ENCODE measurements at places on chromosomes 13 and 19. TPM values are rescaled to one million over a fixed set of nuclear protein-coding genes. Genes with fewer than 3 reads are reported as not detected.

Gene ZNF296
- total RNA-seq = 3.0 TPM

- no peaks in the 10 kb centered on the region for H3K36me3 ChIP-seq
- no peak for DNase-seq
- H3K27me3 ChIP-seq = no peaks in the 10 kb centered on the region
- no peak overlapping the region for H3K4me3 ChIP-seq
- peaks cover 4% of the 10 kb centered on the region for H3K4me1 ChIP-seq
- H3K27ac ChIP-seq = no peak overlapping the region
Observed at GRCh38 chr13:39494006-39494405, 109.0 kb downstream of the LHFPL6 start.

DNA sequence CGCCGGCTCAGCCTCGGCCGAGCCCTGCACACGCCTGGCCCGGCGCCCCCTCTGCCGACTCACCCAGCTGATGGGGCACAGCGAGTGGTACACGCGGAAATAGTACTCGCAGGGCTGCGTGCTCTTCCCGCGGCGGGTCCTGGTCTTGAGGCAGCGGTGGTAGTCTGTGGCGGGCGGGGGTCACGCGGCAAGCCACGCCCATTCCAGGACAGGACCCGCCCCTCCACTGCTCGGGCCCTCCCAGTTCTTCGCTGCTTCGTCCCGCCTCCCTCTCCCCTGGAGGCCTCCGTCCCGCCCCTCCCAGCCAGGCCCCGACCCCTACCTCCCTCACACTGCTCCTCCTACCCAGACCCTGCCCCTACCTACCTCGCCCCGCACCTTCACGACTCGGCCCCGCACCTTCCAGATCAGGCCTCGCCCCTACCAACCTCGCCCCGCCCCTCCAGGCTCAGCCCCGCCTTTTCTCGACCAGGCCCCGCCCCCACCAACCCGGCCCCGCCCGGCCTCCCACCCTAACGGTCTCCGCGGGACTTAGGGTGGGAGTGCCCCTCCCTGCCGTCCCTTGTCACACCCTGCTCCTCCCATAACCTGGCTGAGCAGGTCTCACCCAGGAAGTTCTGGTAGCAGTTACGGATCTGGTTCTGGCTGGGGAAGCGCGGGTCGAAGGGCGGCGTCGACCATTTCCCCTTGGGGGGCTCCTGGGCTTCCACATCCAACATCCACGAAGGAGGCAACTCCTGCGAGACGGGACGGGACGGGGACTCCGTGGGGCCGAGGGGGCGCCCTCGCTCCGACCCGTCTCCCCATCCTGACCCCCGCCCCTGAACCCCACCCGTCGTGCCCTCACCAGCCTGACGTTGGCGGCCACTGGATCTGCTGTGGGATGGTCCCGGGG is 469 bp downstream of the COX6B2 start:
- peaks cover 17% of the 10 kb centered on the region for H3K27me3 ChIP-seq
- DNase-seq = no peak
- H3K27ac ChIP-seq = no peak overlapping the region
- H3K36me3 ChIP-seq = no peaks in the 10 kb centered on the region

- H3K4me1 ChIP-seq = peaks cover 21% of the 10 kb centered on the region
- H3K4me3 ChIP-seq = no peak overlapping the region
- peak overlapping the region; percentile 19 for H3K27ac ChIP-seq
- no peaks in the 10 kb centered on the region for H3K27me3 ChIP-seq
- H3K36me3 ChIP-seq = no peaks in the 10 kb centered on the region
Observed at GRCh38 chr13:73934215-73934641, 200.0 kb downstream of the KLF12 start.

Gene TGDS
- 11.5 TPM for total RNA-seq

Gene TNFAIP8L1
- 2.9 TPM for total RNA-seq

DNA sequence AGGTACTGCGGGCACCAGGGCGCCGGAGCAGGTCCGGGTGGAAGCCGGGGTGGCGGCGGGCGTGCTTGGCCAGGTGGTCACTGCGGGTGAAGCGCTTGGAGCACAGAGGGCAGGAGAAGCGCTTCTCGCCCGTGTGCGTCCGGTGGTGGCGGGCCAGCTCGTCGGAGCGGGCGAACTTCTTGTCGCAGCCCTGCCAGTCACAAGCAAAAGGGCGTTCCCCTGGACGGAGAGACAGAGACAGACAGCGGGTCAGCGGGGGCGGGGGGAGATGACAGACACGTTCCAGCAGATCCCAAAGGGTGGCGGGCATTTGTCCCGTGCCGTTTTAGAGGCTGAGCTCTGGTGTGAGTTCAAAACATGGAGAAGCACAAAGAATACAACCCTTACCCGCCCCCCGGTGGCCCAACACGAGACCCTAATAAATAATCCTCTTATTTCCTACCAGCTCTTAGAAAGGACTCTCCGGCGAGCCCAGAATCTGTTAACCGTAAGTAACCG is 6.3 kb upstream of the REXO1 start:
- DNase-seq = no peak
- no peak overlapping the region for H3K4me3 ChIP-seq
- peaks cover 35% of the 10 kb centered on the region for H3K4me1 ChIP-seq
- no peaks in the 10 kb centered on the region for H3K36me3 ChIP-seq
- H3K27ac ChIP-seq = no peak overlapping the region

Gene INSR
- total RNA-seq = 7.9 TPM

DNA sequence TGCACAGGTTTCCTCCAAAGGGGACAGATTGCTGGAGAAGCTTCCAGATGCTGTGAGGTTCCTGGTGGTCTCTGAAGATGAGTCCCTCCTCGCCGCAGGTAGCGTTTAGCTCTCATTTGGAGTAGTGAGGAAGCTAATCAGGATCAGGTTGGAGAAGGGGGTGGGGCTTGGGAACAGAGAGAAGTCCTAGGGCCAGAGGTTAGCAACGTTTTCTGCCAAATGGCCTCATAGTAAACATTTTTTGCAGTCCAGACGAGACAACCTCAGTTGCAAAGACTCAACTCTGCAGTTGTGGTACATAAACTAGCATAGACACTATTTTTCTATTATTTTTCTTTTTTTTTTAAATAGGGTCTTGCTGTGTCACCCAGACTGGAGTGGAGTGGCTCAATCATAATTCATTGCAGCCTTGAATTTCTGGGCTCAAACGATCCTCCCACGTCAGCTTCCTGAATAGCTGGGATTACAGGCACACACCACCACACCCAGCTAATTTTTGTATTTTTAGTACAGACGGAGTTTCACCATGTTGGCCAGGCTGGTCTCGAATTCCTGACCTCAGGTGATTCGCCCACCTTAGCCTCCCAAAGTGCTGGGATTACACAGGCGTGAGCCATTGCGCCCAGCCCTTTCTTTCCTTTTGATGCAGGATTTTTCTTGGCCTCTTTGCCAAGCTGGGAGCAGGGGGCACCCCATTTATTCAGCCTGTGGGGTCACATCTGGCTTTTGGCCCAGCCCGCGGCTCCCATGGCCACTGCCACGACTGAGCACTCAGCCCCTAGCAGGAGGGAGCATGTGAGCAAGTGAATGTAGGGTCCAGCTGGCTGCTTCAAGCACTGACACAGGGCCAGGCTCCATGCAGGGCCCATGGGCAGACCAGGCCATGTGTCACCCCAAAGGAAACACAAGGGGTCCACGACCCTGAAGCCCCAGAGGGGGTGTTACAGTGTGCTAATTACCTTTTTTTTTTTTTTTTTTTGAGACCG is 34.4 kb upstream of the SIN3B start:
- no peak overlapping the region for H3K4me3 ChIP-seq
- DNase-seq = no peak
- no peaks in the 10 kb centered on the region for H3K27me3 ChIP-seq

DNA sequence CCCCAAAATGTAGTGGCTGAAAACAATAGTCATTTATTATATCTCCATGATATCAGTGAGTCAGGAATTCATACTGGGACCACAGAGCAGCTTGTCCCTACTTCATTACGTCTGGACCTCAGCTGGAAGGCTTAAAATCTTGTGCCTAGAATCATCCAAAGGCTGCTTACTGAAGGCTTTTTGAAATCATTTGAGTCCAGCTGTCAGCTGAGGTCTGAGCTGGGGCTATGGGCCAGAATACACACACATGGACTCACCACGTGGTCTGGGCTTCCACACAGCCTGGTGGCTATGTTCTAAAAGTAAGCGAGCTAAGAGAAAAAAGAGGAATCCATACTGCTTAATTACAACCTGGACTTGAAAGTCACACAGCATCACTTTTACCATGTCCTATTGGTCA is 209.2 kb downstream of the KCTD12 start:
- no peak overlapping the region for H3K4me3 ChIP-seq
- no peaks in the 10 kb centered on the region for H3K4me1 ChIP-seq
- DNase-seq = peak; percentile 56

DNA sequence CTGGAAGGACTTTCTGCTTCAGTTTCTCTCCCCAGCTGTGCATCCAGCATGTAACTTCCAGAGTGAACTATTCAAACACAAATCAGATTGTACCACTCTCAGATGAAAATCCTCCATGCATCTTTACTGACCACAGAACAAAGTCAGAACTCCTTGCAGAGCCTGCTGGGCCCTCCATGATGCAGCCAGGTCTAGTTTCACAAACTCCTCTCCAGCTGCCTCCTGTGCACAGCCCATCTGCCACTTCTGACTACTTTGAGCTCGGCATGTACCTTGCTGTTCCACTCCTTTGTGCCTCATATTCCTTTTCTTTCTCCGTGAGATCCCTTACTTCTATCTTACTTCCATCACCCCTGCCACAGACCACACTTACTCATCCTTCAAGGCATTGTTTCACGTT is 31.4 kb downstream of the NALCN start:
- no peaks in the 10 kb centered on the region for H3K4me1 ChIP-seq
- DNase-seq = no peak

- peaks cover 51% of the 10 kb centered on the region for H3K36me3 ChIP-seq
- peaks cover 38% of the 10 kb centered on the region for H3K4me1 ChIP-seq
- DNase-seq = no peak
Observed at GRCh38 chr19:54203151-54203611, 2.5 kb downstream of the RPS9 start.

GRCh38 chr13:58461217-58461616 is 829.7 kb downstream of the PCDH17 start:
- DNase-seq = no peak
- no peaks in the 10 kb centered on the region for H3K36me3 ChIP-seq
- no peaks in the 10 kb centered on the region for H3K4me1 ChIP-seq
- no peak overlapping the region for H3K27ac ChIP-seq
- H3K27me3 ChIP-seq = no peaks in the 10 kb centered on the region

- H3K27me3 ChIP-seq = no peaks in the 10 kb centered on the region
- no peaks in the 10 kb centered on the region for H3K36me3 ChIP-seq
- no peak overlapping the region for H3K4me3 ChIP-seq
- no peak overlapping the region for H3K27ac ChIP-seq
- DNase-seq = no peak
Observed at GRCh38 chr13:24875566-24875965, 111.6 kb downstream of the RNF17 start.

DNA sequence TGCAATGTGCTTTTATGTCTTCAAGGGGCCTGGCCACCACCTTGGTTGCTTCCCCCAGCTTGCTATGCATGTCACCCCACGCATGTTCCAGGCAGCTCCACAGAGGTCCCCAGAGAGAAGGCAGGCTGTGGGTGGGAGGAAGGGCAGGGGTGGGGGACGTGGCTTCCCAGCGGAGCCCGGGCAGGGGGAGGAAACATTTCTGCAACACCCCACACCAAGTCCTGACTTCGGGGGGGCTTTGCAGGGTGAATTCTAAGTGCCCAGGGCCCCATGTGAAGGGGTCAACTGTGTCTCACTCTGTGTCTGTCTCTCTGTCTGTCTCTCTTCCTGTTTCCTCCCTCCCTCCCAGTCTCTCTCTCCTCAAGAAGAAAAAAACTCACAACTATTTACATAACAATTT is 39.6 kb downstream of the LTBP4 start:
- H3K4me3 ChIP-seq = no peak overlapping the region
- H3K4me1 ChIP-seq = peaks cover 17% of the 10 kb centered on the region
- no peaks in the 10 kb centered on the region for H3K27me3 ChIP-seq
- no peaks in the 10 kb centered on the region for H3K36me3 ChIP-seq
- H3K27ac ChIP-seq = peak overlapping the region; percentile 56

DNA sequence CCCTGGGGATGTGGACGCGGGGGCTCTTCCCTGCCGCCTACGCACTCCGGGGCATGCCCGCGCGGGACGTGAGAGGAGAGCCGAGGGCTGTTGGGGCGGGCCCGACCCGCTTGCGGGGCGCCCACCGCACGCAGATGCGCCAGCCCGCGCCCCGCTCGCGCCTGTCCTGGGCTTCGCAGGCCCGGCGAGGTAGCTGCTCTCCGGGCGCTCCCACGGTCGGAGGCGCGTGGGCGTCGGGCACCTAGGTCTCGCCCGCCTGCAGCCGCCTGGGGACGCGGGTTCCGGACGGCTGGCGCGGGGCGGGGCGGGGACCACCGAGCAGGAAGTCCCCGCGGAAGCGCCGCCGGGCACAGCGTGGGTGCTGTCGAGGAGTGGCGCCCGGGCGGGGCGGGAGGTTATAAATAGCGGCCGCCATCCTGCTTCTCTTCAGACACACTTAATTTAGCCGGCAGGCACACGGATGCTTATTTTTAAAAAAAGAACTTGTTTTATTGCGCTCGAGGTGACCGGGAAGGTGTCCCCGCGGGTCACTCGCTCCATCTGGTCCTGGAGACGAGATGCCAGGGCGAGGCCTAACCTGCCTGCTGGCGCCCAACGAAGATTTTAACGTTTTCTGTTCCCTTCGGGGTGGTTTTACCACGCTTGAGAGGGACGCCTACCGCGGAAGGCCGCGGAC is 561 bp upstream of the GJA3 start:
- peak overlapping the region; percentile 55 for H3K4me3 ChIP-seq
- peaks cover 44% of the 10 kb centered on the region for H3K27me3 ChIP-seq
- H3K27ac ChIP-seq = no peak overlapping the region
- H3K4me1 ChIP-seq = peaks cover 5% of the 10 kb centered on the region
- DNase-seq = no peak
- H3K36me3 ChIP-seq = no peaks in the 10 kb centered on the region

- H3K4me1 ChIP-seq = peaks cover 16% of the 10 kb centered on the region
- no peak for DNase-seq
- no peak overlapping the region for H3K4me3 ChIP-seq
- no peak overlapping the region for H3K27ac ChIP-seq
- peaks cover 3% of the 10 kb centered on the region for H3K36me3 ChIP-seq
Observed at GRCh38 chr19:48120505-48120904, 9.9 kb upstream of the PLA2G4C start.

- DNase-seq = peak; percentile 68
- no peak overlapping the region for H3K27ac ChIP-seq
- no peaks in the 10 kb centered on the region for H3K27me3 ChIP-seq
- H3K4me1 ChIP-seq = peaks cover 6% of the 10 kb centered on the region
- no peaks in the 10 kb centered on the region for H3K36me3 ChIP-seq
Observed at GRCh38 chr13:40982772-40983171, 36.3 kb downstream of the ELF1 start.
